Activated CD4-positive, alpha-beta T cell treated with anti-CD3 and anti-CD28 coated beads, Interleukin-2, Interleukin-6, amounts not matched to agents 100 ng/mL and 50 ng/mL, durations not matched to agents 16 hours and 8 hours (primary cell): ENCODE measurements at places on chromosomes 5 and 9.

- DNase-seq, result no peak
Observed at GRCh38 chr9:123478160-123478559, 122.2 kb downstream of the CRB2 start.

GRCh38 chr9:131530546-131530919, 530 bp downstream of the UCK1 start:
- DNase-seq, result peak; percentile 35

DNA sequence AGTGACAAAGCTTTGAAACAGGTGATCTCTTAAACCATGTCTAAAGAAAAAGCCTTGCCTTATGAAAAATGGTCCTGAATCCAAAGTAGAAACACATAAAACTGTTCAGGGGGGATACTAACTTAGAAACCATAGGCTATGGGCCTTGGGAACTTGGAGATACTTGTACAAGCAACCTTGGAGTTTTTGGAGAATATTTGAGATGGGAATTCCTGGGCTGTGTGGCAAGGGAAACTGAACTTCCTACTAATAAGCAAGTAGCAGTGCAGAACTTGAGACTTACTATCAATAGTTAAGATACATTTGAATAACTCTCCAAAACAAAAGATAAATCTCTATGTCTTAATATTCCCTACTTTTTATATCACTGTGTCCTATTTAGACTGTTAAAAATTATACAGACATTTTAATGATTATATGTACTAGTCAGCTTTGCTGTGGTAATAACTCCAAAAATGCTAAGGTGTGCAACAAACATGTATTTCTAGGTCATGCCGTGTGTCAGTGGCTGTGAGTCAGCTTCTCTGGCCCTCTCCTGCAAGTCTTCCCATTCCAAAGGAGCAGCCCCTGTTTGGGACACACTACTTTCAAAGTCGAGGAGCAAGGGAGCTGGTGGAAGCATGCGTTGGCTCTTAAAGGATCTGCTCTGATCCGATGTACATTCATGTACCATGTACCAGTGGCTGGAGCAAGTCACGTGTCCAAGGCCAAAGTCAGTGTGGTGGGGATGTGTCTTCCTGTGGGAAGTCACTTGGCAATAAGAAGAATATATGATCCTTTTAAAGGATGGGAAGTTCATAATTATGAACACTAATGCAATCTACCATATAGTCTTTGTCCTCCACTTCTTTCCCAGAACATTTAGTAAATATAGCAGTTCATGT, 39.6 kb downstream of the SNX30 start:
- DNase-seq, result no peak

DNA sequence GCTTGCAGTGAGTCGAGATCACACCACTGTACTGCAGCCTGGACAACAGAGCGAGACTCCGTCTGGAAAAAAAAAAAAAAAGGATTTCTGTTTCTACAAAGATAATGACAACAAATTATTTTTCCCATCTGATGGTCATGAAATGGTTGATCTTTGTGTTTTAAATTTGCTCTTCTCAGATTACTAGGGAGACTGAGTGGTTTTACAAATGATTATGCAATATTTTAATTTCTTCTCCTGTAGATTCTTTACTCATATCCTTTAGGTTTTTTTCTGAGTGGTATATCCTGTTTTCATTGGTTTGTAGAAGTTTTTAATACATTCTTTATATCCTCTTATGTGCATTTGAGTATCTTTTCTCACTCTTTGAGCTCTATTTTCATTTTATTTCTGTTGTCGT, 20.6 kb upstream of the AUH start:
- DNase-seq, result no peak

GRCh38 chr9:69371001-69371400, 46.0 kb downstream of the ENTREP1 start:
- no peak for DNase-seq

DNA sequence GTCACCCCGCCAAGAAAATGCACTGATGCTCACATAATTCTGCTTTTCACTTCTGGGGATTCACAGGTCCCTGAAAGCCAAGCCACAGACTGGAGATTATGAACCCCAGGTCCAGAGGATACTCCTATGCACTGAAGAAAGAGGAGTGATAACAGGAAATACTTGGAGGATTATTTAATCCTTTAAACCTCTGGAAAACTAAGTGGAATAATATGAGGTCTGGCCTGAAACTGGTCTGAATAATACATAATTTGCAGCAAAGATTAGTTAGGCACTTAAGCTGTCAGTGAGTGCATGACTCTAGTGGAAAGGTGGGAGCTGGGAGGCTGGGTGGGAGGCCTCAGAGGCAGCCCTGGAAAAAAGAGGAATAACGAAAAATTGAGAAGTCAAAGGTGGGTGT, 45.7 kb downstream of the MARCHF3 start:
- DNase-seq, result no peak

DNA sequence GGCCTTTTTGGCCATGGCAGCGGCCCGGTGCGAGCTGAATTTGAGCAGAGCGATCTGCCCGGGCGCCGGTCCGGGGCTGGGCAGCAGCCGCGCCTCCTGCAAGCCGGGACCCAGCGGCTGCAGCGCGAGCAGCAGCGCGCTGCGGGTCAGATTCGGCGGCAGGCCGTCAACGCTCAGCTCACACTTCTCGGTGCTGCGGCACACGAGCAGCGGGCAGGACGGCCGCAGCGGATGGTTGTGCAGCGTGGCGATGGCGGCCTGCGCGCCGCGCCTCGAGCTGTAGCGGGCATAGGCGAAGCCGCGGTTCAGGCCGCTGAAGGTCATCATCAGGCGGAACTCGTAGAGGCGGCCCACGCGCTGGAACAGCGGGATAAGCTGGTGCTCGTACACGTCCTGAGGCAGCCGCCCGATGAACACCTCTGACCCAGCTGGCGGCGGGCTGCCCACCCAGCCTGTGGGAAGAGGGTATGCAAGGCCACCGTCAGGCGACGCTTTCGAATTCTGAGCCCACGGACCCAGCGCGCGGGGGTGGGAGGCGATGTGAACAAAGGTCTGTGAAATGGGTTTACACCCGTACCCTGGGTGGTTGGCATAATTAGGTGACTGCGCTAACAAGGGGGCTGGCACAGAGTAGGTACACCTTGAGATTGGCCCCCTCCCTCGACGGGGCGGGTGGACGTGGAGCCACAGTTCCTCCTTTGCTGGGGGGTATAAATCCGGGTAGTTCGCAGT, 755 bp downstream of the DND1 start:
- DNase-seq, result no peak

DNA sequence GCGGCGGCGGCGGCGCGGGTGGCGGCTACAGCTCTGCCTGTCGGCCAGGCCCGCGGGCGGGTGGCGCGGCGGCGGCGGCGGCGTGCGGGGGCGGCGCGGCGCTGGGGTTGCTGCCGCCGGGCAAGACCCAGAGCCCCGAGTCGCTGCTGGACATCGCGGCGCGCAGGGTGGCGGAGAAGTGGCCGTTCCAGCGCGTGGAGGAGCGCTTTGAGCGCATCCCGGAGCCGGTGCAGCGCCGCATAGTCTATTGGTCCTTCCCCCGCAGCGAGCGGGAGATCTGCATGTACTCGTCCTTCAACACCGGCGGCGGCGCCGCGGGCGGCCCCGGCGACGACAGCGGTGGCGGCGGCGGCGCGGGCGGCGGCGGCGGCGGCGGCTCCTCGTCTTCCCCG, 296 bp downstream of the ZSWIM6 start:
- peak; percentile 20 for DNase-seq

DNA sequence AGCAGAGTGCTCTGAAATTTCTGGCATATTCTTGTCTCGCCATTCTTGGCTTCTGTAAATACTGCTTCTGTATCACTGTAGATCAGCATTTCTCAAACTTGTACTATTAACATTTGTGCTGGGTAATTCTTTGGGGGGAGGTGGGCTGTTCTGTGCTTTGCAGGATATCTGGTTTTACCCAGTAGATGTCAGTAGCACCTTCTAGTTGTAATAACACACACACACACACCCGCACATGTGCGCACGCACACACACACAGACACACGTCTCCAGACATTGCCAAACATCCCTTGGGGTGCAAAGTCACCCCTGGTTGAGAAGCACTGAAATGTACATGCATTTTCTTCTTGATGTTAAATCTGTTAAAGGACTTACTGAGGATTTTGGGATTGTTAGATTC, 304.1 kb downstream of the MAT2B start:
- DNase-seq, result no peak

GRCh38 chr5:149654231-149654630, 72.9 kb downstream of the ARHGEF37 start:
- no peak for DNase-seq

DNA sequence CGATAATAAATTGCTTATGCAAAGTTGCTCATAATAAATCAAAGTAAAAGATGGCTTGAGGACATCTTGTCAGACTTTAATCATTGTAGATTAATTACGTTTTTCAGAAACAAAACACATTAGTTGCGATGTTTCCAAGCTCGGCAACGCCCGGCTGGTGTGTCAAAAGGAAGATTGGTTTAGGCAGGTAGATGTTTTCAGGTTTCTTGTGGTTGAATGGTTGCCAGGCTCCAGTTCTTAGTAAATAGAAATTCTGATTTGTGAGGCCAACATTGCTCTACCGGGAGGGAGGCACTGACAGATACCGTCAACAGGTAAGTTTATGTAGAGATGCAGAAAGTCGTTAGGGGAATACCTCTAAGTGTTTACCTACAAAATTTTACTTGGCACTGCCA, 280.3 kb downstream of the NPR3 start:
- no peak for DNase-seq

DNA sequence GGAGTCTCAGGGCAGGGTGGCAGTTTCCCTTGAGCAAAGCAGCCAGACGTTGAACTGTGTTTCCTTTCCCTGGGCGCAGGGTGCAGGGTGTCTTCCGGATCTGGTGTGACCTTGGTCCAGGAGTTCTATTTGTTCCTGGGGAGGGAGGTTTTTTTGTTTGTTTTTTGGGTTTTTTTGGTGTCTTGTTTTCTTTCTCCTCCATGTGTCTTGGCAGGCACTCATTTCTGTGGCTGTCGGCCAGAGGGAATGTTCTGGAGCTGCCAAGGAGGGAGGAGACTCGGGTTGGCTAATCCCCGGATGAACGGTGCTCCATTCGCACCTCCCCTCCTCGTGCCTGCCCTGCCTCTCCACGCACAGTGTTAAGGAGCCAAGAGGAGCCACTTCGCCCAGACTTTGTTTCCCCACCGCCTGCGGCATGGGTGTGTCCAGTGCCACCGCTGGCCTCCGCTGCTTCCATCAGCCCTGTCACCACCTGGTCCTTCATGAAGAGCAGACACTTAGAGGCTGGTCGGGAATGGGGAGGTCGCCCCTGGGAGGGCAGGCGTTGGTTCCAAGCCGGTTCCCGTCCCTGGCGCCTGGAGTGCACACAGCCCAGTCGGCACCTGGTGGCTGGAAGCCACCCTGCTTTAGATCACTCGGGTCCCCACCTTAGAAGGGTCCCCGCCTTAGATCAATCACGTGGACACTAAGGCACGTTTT, 3.5 kb upstream of the PHYHD1 start:
- DNase-seq, result no peak

- peak; percentile 15 for DNase-seq
Observed at GRCh38 chr5:7886849-7887475, 18.0 kb downstream of the MTRR start.

- DNase-seq, result no peak
Observed at GRCh38 chr5:1329111-1329579, 15.8 kb downstream of the CLPTM1L start.

- DNase-seq, result no peak
Observed at GRCh38 chr9:100669968-100670367, 92.1 kb downstream of the CAVIN4 start.

DNA sequence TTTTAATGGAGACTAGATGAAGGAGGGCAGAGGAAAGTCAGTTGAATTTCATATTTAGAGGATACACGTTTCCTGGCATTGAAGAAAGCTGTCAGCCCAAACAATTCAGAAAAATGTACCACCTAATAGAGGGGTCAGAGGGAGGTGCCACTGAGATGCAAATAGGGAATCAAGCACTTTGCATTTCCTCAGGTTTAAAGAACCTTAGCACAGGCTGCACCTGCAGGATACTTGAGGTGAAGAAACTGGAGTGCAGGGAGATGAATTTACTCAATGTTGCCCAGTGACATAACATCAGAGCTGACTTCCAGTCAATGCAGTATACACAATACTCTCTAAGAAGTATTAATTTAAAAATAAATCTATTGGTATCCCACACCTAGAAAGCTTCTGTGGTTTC, 67.0 kb upstream of the MAST4 start:
- no peak for DNase-seq

- DNase-seq, result no peak
Observed at GRCh38 chr5:82413302-82414040, 135.3 kb upstream of the RPS23 start.

- no peak for DNase-seq
Observed at GRCh38 chr9:16315720-16316119, 554.8 kb downstream of the BNC2 start.

GRCh38 chr5:97531549-97531948, 348.5 kb upstream of the RIOK2 start:
- DNase-seq, result no peak

DNA sequence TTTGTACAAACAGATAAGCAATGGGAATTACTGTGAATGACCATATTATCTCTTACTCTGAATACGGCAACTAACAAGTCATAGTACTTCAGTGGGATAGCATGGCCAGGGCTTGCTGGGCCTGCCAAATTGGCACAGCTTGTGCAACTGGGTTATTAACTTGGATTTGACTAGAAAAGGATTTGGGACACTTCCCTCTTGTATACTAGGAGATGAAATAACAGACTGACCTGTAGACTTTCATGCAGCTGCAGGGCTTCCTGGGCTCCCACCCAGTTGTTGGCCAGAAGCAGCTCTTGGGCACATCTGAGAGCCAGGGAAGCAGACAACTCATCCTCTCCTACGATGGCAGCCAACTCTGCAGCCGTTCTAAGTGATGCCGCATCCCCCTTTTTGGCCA, 39.8 kb downstream of the CNOT8 start:
- DNase-seq, result no peak

- no peak for DNase-seq
Observed at GRCh38 chr5:57698802-57699201, 216.2 kb upstream of the ACTBL2 start.

DNA sequence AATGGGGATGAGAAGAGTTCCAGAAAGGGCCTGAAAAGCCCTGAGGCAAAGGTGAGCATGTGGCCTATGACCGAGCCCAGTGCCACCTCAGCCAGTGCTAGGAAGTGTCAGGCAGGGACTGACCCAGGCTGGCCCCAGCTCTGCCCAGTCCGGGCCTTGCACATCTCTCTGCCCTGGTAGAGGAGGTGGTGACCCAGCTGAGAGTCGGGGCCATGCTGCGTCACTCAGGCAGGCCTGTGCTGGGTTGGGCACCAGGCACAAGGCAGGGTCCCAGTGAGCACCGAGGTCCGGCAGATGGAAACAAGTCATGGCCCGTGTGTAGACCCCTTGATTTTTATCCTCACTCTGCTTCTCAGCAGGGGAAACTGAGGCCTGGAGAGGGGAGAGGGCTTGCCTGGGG, 729 bp downstream of the CDHR2 start:
- DNase-seq, result no peak

DNA sequence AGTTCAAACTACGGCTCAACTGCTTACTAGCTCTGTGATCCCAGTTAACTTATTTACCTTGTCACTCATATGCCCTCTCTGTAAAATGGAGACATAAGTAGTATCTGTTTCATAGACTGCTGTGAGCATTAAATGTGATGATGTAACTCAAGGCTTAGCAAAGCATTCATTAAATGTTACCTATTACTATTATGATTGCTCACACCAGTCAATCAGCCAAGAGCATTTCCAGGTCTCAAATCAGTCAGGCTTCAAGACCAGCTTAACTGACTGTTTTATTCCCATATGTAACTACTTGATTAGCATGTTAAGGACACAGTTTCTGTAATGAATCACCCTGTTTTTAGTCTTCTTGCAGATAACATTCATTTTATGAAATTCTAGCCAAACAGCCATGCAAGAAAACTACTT, 413.3 kb downstream of the MLLT3 start:
- DNase-seq, result peak; percentile 81

- no peak for DNase-seq
Observed at GRCh38 chr5:54997081-54997480, 11.7 kb upstream of the ESM1 start.
